ENCODE measurements at places on chromosomes 3 and 15.

DNA sequence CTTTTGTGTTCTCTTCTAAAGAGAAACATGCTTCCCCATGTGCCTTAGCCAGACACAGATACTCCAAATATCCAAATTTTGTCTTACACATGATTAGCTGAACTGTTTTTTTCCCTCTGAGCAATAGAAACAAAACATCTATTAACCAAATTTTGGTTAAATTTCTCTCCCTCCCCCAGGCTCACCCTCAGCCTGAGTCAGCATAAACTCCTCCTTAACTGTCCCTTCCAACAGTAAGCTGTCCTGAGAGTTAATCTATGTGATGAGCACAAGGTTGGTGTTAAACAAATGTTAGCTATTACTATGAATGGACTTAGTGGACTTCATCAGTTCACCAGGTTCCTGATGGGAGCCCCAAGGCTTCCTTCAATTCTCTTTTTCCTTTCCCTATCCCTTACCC is 108.5 kb downstream of the RSL24D1 start:
- no peak for DNase-seq

DNA sequence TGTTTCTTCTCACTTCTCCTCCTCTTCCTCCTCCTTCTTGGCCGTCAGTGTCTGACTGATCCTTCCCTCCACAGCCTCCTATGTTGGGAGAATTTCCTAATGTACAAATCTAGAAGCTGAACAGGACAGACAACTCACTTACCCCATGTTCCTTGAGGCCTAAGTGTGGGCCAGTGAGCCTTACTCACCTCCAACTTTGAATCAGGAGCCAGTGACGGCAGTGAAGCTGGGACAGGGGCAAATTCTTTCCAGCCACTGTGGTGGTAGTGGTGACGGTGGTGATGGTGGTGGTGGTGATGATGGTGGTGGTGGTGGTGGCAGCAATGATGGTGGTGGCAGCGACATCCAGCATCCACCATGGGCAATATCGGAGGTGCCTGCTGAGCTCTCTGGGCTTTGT is 166.3 kb downstream of the FAM43A start:
- no peak for DNase-seq

GRCh38 chr15:67094001-67094826 is 28.8 kb downstream of the SMAD3 start:
- no peak for DNase-seq

- peak; percentile 93 for DNase-seq
Observed at GRCh38 chr3:52770496-52771333, at the start of gene NEK4. Gene NEK4, minus strand, starts transcription at chr3:52770940. Its CDS starts 194 bp downstream, at chr3:52770746.

DNA sequence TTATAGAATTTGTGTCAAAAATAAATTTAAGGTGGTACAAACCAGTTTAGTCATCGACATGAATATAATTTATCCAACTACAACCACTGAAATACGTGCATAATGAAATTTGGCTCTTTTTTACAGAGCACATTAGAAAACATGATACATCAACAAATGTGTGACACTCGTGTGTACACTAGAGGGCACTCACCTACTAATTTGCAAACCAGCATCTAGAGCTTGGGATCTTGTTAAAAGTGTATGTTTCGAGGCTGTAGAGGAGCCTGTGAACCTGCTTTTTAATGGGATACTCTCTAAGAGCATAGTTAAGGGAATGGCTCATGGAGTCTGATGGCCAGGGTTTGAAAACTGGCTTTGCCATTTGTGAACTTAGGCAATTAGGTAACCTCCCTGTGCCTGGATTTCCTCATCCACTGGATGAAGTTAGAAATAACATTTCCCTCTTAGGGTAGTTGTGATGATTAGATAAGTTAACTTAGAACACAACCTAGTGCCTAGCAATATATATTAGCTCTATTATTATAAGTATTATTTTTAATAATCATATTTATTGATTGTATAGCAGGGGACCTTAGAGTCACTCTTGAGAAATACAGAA is 8.8 kb upstream of the CPOX start:
- DNase-seq: peak; percentile 60

- no peak for DNase-seq
Observed at GRCh38 chr15:89578146-89578545, 2.9 kb downstream of the TICRR start.

GRCh38 chr3:98232489-98232888 is 31.6 kb upstream of the OR5H6 start:
- DNase-seq: no peak

DNA sequence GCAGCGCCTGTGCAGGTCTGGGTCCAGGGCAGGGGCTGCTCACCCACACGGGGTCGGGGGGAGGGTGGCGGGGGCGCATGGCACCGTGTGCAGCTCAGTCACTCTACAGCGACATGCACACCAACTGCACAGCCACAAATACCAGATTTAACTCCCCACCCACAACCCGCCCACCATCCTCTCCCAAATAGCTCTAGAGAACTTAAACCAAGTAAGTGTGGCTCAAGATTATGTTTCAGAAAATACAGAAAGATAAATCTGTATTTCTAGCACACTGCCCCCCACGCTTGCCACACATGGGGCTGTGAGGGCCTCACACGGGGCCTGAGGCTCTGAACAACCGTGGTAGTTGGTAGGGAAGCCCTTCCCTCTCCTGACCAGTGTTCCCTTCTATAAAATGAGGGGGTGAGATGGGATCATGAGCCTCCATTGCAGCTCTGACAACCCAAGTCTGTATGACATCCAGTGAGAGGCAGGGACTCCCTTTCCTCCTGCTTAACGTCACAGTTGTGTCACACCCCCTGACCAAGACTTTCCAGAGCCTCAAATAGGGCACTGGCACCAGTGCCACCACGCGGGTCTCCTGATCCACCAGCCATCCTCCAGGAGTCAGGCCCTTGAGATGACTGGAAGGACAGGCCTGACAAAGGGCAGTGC is 23.1 kb downstream of the POC1A start:
- peak; percentile 43 for DNase-seq

GRCh38 chr15:52661909-52662308 is 17.3 kb downstream of the ATOSA start:
- DNase-seq: no peak

DNA sequence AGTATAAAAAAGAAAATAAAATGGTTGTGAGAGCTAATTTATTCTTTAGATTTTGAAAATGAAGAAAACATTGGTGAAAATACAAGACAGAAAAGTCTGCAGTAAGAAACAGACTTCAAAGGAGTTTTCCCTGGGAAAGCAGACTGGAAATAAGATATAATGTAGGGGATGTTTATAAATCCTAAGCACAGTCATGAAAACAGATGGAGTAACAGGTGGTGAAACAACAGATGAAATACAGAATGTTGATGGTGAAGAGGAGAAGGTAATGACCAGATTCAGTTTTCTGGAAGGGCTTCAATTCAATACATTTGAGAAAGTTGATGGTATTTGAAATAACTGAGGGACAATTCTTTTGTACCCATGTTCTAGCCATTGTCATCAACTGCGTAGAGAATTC is 353.9 kb downstream of the CHL1 start:
- DNase-seq: no peak

DNA sequence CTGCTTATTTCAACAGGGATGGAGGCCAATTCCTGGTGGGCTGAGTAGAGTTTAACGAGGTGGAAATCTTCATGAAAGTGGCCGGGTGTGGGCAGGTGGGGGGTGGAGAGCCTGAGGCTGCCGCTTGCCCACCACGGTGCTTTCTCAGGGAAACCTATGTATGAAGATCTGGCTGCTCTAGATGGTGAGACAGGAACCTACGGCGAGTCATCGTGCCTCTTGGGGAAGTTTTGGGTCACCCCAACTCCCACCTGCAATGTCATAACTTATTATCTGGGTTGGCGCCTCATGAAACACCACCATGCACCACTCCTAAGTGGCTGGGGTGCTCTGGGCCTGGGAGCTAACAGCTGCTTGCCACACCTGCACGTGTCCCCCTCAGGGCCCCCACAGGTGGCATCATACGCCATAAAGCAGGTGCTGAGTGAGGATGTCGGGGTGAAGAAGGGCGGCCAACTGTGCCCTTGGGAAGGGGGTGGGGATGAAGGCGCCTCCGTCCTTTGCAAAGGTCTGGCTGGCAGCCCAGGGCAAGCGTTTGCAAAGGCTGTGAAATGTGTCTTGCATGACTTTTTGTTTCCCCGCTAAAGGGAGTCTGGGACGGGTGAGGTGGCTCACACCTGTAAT is 27.9 kb upstream of the SNRPA1 start:
- no peak for DNase-seq

- no peak for DNase-seq
Observed at GRCh38 chr3:28502397-28502937, 153.8 kb upstream of the AZI2 start.

GRCh38 chr15:100849021-100849854 is 30.4 kb upstream of the ALDH1A3 start:
- DNase-seq: peak; percentile 29

DNA sequence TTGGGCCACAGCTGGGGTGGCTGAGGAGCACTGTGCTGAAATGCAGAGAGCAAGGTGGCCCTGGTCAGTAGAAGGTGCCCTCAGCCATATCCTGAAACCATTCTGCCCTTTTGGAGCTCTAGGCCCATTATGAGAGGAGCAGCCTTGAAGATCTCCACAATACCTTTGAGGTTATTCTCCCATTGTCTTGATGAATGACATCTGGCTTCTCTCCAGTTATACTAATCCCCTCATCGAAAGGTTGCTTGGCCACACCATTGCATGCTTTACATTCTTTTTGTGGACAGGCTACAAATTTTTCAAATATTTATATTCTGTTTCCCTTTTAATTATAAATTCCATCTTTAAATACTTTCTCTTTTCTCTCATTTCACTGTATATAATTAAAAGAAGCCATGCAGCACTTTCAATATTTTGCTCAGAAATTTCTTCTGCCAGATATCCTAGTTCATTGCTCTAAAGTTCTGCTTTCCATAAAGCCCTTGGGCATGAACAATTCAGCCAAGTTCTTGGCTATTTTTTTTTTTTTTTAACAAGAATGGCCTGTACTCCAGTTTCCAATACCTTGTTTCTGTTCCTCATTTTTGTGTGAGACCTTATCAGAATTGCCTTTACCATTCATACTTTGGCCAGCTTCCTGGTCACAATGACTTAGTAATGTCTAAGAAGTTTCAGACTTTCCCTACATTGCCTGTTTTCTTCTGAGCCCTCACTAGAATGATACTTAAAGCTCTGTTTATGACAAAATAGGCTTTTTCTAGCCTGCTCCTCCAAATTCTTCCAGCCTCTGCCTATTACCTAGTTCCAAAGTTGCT is 138.9 kb upstream of the SGO1 start:
- DNase-seq: peak; percentile 3

DNA sequence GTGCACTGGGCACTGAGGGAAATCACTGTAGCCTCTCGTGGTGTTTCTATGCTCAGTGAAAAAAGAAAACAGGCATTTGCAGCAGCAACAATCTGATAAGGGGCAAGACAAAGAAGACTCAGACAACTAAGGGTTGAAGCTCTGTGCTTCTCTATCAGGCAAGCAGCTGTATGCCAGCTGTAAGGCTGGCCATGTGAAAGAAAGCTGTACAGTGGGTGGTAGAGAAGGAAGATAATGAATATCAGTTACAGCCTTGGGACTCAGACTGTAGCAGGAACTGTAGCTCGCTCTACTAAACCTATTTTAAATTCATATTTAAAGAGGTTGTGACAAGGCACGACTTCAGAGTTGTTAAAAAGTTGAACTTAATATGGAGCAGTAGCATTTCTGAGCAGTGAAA is 76.3 kb downstream of the VGLL3 start:
- DNase-seq: no peak

- no peak for DNase-seq
Observed at GRCh38 chr3:138449490-138449889, 15.1 kb downstream of the ESYT3 start.

- DNase-seq: peak; percentile 87
Observed at GRCh38 chr3:122299872-122300460, 25.1 kb upstream of the CSTA start.

- no peak for DNase-seq
Observed at GRCh38 chr15:55681631-55682030, 61.3 kb downstream of the PRTG start.

DNA sequence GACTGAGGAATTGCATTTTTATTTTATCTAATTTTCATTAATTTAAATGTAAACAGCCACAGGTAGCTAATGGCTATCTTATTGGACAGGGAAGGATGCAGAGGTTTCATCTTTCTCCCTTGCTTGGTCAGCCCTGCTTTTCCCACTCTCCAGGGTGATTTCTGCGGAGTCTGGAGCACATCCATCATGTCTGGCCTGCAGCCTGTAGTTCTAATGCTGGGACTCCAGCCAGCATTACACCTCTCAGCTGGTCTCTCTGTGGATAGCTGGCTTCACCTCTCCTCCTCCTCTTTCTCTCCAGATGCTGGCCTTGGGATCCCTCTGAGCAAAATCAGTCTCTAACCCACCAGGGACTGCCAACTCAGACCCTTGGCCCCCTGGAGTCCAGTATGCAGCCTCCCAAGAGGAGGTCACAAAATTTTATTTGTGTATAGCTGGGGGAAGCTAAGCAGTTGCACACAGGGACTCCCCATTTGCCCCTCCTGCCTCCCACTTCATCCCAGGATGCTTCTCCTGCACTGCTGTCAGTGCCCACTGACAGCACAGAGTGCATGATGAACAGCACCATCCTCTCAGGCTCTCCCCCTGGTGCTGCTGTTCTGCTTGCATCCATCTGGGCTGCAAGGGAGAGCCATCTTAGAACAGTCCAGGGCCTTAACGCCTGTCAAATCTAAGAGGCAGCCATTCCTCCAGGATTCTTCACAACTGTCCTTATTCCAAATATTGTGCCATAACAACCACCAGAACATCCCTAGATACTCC is 1.7 kb downstream of the BFSP2 start:
- DNase-seq: no peak

GRCh38 chr15:55170361-55170760 is 26.4 kb downstream of the RSL24D1 start:
- no peak for DNase-seq

- DNase-seq: no peak
Observed at GRCh38 chr3:40985195-40985594, 214.1 kb upstream of the CTNNB1 start.

GRCh38 chr3:105293441-105293840 is 73.3 kb upstream of the ALCAM start:
- no peak for DNase-seq

- DNase-seq: no peak
Observed at GRCh38 chr3:70889162-70890019, 577.0 kb upstream of the MDFIC2 start.

GRCh38 chr3:30290479-30290878 is 315.9 kb upstream of the TGFBR2 start:
- no peak for DNase-seq

DNA sequence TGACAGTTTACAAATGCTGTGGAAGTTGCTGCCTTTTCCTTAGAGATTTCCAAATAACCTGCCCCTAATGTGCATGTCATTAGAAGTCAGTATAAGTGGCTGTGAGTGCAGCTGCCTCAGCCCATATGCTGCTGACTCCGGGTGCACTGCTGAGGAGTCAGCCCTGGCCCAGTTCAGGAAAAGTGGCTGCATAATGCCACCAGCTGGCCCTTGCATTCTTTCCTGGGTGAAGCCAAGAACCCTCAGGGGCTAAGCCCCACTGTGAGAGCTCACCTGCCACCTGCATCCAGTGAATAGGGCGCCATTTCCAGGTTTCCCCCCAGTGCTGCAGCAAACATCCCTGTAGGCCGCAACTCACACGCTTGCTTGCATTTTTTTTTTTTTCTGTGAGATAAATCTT is 139.9 kb downstream of the TJP1 start:
- no peak for DNase-seq

- peak; percentile 40 for DNase-seq
Observed at GRCh38 chr3:124926426-124927101, 8.0 kb downstream of the MUC13 start.

- no peak for DNase-seq
Observed at GRCh38 chr3:84194029-84194428, 764.8 kb upstream of the CADM2 start.

GRCh38 chr15:59420108-59420507 is 17.9 kb upstream of the FAM81A start:
- DNase-seq: no peak

- no peak for DNase-seq
Observed at GRCh38 chr15:40762919-40763800, 708 bp upstream of the GCHFR start.
